ENCODE measurements at places on chromosomes 2 and 18.
A peak's percentile ranks its signal among the peaks of the same experiment; 100 is the strongest.

- no peak for DNase-seq
- no peaks in the 10 kb centered on the region for H3K27me3 ChIP-seq
- no peak overlapping the region for H3K27ac ChIP-seq
- H3K4me1 ChIP-seq: peaks cover 3% of the 10 kb centered on the region
These were observed 108.6 kb upstream of the EML6 start for GRCh38 chr2:54614819-54615218.

GRCh38 chr2:241977557-241978300 lies 108.2 kb downstream of the RTP5 start:
- no peak overlapping the region for H3K4me3 ChIP-seq
- no peak for DNase-seq
- H3K36me3 ChIP-seq: no peaks in the 10 kb centered on the region
- no peak overlapping the region for H3K27ac ChIP-seq
- H3K4me1 ChIP-seq: no peaks in the 10 kb centered on the region

DNA sequence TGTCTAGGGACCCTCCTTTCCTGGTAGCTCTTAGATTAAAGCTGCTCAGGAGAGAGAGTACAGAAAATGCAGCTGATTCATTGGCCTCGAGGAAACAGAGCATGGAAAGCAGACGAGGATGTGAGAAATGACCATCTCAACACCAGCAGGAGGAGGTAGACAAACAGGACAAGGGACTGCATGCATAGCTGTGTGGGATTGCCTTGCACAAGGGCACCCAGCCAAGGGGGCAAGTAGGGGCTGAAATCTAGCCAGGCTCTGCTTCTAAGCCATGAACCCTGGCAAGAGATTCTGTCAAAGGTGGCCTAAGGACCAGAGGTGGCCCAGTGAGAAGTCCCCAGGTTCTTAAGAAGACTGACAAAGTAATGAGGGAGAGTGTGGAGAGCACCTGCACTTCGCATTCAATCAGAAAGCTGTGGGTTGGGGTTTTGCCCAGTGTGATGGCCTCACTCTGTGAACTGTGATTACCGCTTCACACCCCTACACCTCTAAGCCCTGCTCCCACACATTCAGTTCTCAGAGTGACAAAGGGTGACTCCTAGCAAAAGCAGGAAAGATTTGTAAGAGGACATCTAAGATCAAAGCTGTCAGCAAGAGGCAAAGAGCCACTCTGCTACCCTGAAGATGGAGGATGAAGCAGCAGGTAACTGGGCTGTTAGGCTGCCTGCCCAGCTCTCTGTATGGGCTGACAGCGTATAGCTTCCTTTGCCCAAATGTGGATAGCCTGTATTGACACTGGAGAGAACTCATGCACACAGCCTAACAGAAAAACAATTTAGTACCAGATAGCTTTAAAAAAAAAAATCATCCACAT lies 151.3 kb upstream of the PELI1 start:
- H3K4me1 ChIP-seq: no peaks in the 10 kb centered on the region
- DNase-seq: no peak
- peaks cover 5% of the 10 kb centered on the region for H3K27me3 ChIP-seq
- H3K4me3 ChIP-seq: no peak overlapping the region

GRCh38 chr2:39435741-39436591 lies 1.1 kb downstream of the MAP4K3 start:
- H3K4me1 ChIP-seq: peaks cover 40% of the 10 kb centered on the region
- H3K27me3 ChIP-seq: no peaks in the 10 kb centered on the region
- H3K36me3 ChIP-seq: no peaks in the 10 kb centered on the region
- no peak for DNase-seq
- H3K4me3 ChIP-seq: peak overlapping the region; percentile 89

DNA sequence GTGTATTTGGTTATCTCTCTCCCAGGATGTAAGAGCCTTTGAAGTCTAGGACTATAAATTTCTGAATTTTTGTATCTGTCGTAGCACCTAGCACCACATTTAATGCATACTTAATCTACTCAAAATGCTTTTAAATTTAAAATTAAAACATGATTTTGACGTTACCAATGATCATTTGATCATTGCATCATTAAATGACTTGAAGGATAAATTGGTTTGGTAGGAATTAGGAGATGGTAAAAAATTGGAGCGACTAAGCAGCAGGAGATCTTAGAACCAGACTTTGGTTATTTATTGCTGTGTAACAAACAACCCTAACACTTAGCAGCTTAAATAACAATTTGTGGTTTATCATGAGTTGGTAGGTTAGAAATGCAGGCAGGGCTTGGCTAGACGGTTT lies 84.9 kb downstream of the MYO3B start:
- H3K4me3 ChIP-seq: no peak overlapping the region
- H3K36me3 ChIP-seq: no peaks in the 10 kb centered on the region
- H3K27ac ChIP-seq: no peak overlapping the region
- H3K27me3 ChIP-seq: no peaks in the 10 kb centered on the region
- H3K4me1 ChIP-seq: no peaks in the 10 kb centered on the region

GRCh38 chr2:111898703-111899514 lies 502 bp downstream of the MERTK start:
- H3K4me1 ChIP-seq: peaks cover 16% of the 10 kb centered on the region
- DNase-seq: no peak
- peak overlapping the region; percentile 49 for H3K4me3 ChIP-seq
- H3K36me3 ChIP-seq: no peaks in the 10 kb centered on the region

GRCh38 chr2:233422649-233423551 lies 68.6 kb downstream of the DGKD start:
- DNase-seq: no peak
- no peaks in the 10 kb centered on the region for H3K27me3 ChIP-seq
- no peak overlapping the region for H3K4me3 ChIP-seq
- no peaks in the 10 kb centered on the region for H3K36me3 ChIP-seq
- no peak overlapping the region for H3K27ac ChIP-seq

DNA sequence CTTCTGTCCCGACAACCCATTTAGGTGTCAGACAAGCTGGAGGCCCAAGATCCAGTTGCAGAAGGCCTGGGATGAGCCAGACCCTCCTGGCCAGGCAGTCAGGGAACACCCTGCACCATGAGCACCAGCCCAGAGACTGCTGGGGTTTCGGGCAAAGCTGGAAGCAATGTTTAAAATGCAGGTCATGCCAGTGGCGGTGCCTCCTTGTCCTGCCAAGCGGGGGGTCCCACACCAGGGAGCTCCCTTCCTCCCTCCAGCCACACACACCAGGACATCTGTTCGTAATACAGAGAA lies 230.2 kb downstream of the ATAD2B start:
- no peak for DNase-seq
- H3K4me3 ChIP-seq: no peak overlapping the region
- no peaks in the 10 kb centered on the region for H3K27me3 ChIP-seq
- H3K36me3 ChIP-seq: peaks cover 8% of the 10 kb centered on the region
- H3K4me1 ChIP-seq: no peaks in the 10 kb centered on the region

GRCh38 chr2:163799807-163800206 lies 64.0 kb upstream of the FIGN start:
- no peak for DNase-seq
- H3K4me1 ChIP-seq: peaks cover 5% of the 10 kb centered on the region
- no peaks in the 10 kb centered on the region for H3K36me3 ChIP-seq
- no peaks in the 10 kb centered on the region for H3K27me3 ChIP-seq
- no peak overlapping the region for H3K4me3 ChIP-seq

GRCh38 chr2:397926-398325 lies 110.0 kb upstream of the ALKAL2 start:
- H3K36me3 ChIP-seq: no peaks in the 10 kb centered on the region
- no peak overlapping the region for H3K27ac ChIP-seq
- H3K4me1 ChIP-seq: peaks cover 10% of the 10 kb centered on the region
- DNase-seq: no peak
- no peak overlapping the region for H3K4me3 ChIP-seq
- no peaks in the 10 kb centered on the region for H3K27me3 ChIP-seq

- no peaks in the 10 kb centered on the region for H3K36me3 ChIP-seq
- H3K27me3 ChIP-seq: no peaks in the 10 kb centered on the region
- H3K27ac ChIP-seq: no peak overlapping the region
- no peaks in the 10 kb centered on the region for H3K4me1 ChIP-seq
- H3K4me3 ChIP-seq: no peak overlapping the region
These were observed 301.8 kb upstream of the ACVR2A start for GRCh38 chr2:147543056-147543455.

- peak overlapping the region; percentile 79 for H3K4me3 ChIP-seq
- DNase-seq: peak; percentile 61
- H3K27me3 ChIP-seq: no peaks in the 10 kb centered on the region
- H3K27ac ChIP-seq: peak overlapping the region; percentile 84
These were observed 416 bp downstream of the SEH1L start for GRCh38 chr18:12948050-12948804.

DNA sequence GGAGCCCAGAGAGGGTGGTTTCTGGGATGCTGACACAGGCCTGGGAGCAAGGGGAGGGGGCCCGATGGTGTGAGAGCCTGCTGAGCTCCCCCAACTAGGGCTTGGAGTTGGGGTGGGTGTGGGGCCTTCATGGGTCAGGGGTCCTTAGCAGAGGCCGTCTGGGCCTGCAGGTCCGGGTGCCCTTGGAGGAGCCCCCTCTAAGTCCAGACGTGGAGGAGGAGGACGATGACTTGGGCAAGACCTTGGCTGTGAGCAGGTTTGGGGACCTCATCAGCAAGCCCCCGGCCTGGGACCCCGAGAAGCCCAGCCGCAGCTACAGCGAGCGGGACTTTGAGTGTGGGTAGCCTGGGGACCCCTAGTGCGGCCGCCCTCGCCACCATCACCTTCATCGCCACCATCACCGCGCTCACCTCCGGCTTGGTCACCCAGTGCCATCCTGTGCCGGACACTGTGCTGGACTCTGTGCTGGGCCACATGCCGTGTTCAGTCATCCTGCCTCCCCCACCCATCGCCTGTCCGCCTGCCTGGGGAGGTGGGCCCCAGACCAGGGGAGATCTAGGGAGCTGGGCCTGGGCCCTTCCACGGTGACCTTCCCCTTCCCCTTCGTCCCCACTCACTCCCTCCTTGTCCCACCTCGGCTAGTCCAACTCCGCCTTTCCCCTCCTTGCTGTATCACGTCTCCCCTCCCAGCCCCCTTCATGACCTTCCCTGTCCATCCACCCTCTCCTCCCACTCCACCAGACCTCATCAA lies 980 bp downstream of the SLC4A3 start:
- H3K4me3 ChIP-seq: peak overlapping the region; percentile 78
- H3K27me3 ChIP-seq: no peaks in the 10 kb centered on the region
- H3K27ac ChIP-seq: no peak overlapping the region
- DNase-seq: no peak
- peaks cover 10% of the 10 kb centered on the region for H3K36me3 ChIP-seq

DNA sequence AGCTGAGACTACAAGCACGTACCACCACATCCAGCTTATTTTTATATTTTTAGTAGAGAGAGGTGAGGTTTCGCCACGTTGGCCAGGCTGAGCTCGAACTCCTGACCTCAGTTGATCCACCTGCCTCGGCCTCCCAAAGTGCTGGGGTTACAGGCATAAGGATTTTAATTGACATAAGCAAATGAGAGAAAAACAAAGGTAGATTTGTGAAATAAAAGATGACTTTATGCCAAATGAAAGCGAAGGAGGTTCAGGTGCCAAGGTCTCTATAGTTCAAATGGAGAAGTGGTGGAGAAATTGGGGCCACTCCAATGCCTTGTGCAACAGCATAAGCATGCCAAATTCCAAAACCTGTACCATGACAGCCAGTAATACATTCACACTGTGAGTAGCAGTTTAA lies 180.6 kb downstream of the MREG start:
- H3K27ac ChIP-seq: no peak overlapping the region
- no peaks in the 10 kb centered on the region for H3K27me3 ChIP-seq
- DNase-seq: no peak
- H3K4me1 ChIP-seq: peaks cover 3% of the 10 kb centered on the region

DNA sequence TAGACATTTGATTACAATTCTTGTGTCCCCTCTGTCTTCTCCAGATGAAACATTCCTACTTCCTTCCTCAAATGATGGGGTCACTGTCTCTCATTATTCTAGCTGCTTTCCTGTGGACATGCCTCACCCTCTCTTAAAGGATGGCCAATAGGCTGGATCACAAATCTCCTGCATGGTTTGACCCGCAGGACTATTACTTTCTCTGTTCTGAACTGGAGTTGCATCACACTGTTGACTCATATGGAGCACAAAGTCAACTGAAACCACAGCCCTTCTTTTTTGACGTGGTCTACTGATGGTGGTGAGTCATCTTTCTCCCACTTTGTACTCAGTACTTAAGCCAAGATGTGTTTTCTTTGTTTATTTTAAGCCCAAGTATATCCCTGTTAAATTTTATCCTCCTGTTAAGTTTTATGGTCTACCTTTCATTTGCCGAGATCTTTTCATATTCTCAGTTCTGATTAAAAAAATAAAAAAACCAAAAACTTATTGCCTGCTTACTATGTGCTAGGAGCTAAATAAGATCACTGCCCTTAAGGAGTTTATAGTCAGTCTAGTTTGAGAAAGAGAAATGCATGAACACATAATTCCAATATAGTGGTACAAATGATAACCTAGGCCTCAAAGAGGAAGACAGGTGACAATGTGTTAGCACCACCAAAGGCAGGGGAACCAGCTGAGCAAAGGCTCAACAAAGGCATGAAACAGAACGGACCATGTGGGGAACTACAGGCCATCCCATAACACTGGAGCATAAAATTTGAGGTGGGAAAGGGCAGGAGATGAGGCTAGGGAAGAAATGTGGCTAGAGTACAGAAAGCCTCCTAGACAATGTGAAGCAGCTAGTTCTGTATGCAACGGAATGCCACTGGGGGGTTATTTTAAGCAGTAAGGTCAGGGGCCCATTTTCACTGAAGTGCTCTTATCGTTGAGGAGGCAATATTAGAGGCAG lies 67.6 kb upstream of the ZFP36L2 start:
- H3K36me3 ChIP-seq: no peaks in the 10 kb centered on the region
- peak; percentile 55 for DNase-seq
- H3K27ac ChIP-seq: peak overlapping the region; percentile 72
- H3K4me3 ChIP-seq: no peak overlapping the region

DNA sequence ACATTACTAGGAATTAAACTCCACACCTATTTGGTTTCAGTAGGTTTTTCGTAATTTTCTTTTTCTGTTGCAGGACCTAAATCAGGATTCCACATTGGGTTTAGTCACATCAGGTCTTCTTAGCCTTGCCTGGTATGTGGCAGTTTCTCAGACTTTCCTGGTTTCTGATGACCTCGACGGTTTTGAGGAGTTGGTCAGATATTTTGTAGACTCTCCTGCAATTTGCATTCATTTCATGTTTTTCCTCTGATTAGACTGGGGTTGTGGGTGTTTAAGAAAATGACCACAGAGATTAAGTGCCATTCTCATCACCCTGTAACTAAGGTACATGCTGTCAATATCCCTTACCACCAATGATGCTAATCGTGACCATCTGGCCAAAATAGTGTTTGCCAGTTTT lies 97.3 kb upstream of the ST6GAL2 start:
- no peaks in the 10 kb centered on the region for H3K4me1 ChIP-seq
- no peak for DNase-seq
- H3K27ac ChIP-seq: no peak overlapping the region
- H3K36me3 ChIP-seq: no peaks in the 10 kb centered on the region
- H3K4me3 ChIP-seq: no peak overlapping the region
- H3K27me3 ChIP-seq: no peaks in the 10 kb centered on the region

DNA sequence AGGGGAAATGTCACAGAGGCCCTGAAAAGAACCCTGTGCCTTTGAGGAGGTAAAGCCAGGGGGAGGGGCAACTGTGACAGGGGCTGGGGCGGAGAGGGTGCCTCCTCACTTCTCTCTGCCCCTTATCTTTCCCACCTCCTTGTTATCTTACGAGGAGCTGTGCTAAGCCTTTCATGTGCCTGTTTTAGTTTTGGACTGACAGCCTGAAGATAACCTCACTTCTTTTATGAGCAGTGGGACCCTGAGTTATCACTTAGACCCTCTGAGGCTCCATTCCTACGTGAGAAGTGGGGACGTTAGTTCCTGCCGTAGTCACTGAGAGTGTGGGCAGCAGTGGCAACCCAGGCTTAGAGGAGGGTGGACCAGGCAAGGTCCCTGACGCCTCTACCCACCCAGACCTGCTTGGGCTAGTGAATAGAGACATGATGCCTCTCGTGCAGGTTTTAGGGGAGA lies 39.5 kb upstream of the LBH start:
- H3K27me3 ChIP-seq: peaks cover 9% of the 10 kb centered on the region
- no peak for DNase-seq
- H3K4me3 ChIP-seq: no peak overlapping the region
- no peak overlapping the region for H3K27ac ChIP-seq
- H3K4me1 ChIP-seq: no peaks in the 10 kb centered on the region

Measured in keratinocyte (primary cell).